COLO829 (cell line): ENCODE measurements at places on chromosomes 12 and 14.

DNA sequence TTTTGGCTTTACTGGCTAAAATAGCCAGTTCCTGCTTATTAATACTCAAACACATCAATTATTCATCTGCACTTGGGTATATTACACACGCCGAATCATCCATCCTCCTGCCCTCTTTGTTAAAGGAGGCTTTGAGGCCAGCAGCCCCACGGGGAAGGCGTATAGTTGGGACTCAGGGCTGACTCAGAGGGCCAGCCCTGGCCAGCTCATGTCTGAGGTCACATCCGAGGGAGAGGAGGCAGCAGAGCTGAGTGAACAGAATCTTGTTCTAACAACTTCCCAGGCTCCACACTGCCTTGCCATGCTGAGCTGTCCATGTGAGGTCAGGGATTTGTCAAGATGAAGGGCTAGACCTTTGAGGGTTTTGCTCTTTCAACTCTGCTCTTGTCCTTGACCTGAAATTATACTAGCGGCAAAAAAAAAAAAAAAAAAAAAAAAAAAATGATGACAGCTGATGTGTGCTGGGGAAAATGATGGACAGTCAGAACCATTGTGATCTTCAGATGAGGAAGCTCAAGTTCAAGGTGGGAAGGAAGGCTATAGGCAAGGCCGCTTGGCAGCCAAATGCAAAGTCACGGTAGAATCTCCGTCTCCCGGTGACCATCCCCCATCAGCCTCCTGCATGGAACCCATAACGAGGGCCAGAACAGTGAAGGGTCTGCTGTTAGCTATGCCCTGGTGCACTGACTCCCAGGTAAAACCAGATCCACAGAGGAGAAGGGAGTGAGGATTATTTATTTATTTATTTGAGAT, 12.5 kb upstream of the MARK3 start:
- DNase-seq: peak; percentile 86

DNA sequence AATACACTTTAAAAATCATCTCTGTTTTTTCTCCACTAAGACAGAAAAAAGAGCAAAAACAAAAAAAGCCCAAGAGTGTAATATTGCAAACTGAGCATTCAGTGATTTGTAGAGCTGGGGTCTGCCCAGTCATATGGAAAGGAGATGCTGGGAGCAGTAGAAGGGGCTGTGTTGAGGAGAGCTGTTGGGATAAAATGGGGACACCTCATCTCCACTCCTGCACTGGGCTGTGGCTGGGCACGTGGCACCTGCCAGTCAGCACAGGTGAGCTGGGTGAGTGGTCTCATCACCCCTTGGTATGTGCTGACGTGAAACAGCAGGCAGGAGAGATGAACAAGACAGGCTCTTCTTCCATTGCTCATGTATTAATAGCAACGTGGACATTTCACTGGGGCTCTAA, 217.4 kb downstream of the C12orf42 start:
- no peak for DNase-seq

- DNase-seq: no peak
Observed at GRCh38 chr12:104249017-104249416, 33.4 kb downstream of the TXNRD1 start.

- DNase-seq: no peak
Observed at GRCh38 chr12:23099104-23099503, 474.1 kb downstream of the ETNK1 start.

- DNase-seq: peak; percentile 29
Observed at GRCh38 chr12:50734409-50735263, 29.3 kb upstream of the ATF1 start.
